Fibroblast of skin of scalp (primary cell): ENCODE measurements at places on chromosomes 3 and 15.

DNA sequence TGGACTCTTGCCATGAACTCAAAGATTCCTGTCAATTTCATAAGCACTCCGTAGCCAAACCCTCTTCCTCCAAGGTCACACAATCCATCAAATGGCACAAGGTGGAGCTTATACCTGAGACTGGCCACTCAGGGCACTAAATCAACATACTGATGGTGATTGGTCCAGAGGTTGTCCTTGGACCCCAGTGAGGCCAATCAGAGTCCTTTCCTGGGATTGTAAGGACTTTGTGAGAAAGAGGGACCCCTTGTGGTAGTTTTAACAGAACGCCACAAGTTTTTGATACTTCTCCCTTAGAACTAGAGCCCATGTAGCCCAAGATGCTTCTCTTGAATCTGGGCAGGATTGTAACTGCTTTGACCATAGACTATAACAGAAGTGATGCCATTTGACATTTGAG lies 44.4 kb upstream of the LARS2 start:
- DNase-seq = no peak

GRCh38 chr3:33144433-33144832 lies 30.6 kb downstream of the CRTAP start:
- DNase-seq = no peak

DNA sequence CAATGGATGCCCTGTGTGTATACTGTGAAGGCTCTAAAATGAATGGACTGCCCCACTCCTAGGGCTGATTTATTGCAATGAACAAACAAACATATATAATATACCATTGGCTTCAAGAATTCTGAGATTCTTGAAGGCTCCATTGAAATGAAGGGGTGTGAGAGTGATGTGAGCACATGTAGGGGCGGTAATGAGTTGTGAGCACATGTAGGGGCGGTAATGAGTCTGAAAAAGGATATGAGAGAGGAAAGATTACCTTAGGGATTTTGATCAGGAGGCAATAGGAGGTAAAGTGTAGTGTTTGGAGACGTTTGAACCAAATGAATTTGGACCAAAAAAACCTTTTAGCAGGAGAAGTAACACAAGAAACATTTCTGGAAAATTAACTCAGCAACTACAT lies 3.7 kb downstream of the FAM162A start:
- DNase-seq = no peak

GRCh38 chr15:22866079-22866478 lies 27.6 kb downstream of the NIPA2 start:
- DNase-seq = peak; percentile 5

- peak; percentile 88 for DNase-seq
Measured at GRCh38 chr15:49863431-49864224, 242.8 kb downstream of the DTWD1 start.

- DNase-seq = no peak
Measured at GRCh38 chr15:96088650-96089049, 241.8 kb upstream of the NR2F2 start.

DNA sequence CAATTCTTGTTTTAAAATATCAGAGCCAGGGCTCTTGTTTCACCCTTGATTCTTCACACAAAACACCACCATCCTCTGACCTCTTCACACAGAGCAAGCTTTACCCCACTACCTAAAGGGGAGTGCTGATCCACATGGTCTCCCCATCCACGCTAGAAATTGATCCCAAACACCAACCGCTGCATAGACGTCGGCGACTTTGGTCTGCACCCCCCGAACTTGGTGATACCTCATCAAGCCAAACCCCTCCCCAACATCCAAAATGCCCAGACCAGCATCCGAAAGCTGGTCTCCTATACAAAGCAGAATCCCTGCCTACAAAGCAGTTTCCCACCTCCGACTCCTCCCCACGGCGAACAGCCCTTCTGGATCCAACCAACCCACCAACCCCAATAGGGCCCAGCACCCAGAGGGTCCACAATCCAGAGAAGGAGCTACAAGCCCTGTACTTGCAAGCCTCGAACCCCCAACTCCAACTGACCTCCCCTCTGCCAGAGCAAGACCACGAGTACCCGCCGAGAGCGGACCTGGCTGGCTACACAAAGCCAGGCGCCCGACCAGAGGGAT lies 25.8 kb upstream of the MTHFS start:
- DNase-seq = no peak

- DNase-seq = no peak
Measured at GRCh38 chr3:64925575-64925974, 237.8 kb upstream of the ADAMTS9 start.

- DNase-seq = peak; percentile 32
Measured at GRCh38 chr3:35664460-35664919, 25.2 kb downstream of the ARPP21 start.

GRCh38 chr3:12100784-12101183 lies 57.9 kb downstream of the TIMP4 start:
- no peak for DNase-seq

DNA sequence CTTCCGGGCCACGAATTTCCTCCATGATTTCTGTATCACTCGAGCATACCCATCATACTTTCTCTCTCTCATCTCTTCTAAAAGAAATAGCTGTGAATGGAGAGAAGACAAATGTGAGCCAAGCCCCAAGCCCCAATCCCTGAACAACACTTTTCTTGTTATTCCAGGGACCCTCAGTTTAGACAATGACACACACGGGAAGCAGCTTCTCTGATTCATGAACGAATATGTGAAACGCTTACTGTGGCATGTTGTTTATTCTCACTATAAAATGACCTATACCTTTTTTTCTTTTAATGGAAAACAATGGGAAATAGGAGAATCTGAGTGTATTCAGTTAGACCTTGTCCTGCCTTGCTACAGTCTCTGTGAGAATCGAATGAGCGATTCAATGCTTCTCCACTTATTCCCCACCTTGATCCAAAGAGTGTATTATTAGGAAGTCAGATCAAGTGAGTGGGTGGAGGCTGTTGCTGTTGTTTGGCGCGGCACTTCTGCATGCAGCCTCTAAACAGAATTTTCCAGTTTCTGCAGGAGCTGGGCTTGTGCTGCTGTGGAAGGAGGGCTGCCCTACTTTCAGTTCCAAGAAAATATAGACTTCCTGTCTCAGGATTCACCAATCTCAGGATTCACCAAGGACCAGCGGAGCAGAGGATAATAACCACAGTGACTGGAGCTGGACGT lies 32.4 kb upstream of the LDHAL6B start:
- DNase-seq = no peak

DNA sequence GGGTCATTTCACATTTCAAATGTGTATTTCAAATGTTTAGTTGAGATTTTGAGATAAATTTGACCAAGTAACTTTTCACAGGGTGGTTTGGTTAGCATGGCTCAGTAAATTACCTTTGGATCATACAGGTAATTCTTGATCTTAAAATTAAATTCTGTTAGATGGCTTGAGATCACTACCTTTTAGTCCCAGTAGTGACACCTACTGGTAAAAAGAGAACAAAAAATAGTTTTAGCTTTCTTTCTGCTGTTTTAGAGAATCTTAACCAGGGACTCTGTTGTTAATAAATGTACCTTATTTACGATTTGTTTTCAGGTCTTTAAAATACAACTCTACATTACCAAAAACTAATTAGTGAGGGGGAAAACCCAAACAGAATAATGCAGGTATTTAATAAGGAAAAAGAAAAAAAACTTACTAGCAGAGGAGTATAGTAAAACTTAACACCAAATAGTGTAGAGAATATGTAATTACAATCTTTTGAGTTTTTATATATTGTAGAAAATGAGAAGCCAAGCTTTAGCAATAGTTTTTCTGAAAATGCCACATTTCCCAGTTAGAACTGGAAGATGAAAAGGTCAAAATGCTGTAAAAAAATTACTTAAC lies 620.3 kb upstream of the AGTR1 start:
- DNase-seq = peak; percentile 29

DNA sequence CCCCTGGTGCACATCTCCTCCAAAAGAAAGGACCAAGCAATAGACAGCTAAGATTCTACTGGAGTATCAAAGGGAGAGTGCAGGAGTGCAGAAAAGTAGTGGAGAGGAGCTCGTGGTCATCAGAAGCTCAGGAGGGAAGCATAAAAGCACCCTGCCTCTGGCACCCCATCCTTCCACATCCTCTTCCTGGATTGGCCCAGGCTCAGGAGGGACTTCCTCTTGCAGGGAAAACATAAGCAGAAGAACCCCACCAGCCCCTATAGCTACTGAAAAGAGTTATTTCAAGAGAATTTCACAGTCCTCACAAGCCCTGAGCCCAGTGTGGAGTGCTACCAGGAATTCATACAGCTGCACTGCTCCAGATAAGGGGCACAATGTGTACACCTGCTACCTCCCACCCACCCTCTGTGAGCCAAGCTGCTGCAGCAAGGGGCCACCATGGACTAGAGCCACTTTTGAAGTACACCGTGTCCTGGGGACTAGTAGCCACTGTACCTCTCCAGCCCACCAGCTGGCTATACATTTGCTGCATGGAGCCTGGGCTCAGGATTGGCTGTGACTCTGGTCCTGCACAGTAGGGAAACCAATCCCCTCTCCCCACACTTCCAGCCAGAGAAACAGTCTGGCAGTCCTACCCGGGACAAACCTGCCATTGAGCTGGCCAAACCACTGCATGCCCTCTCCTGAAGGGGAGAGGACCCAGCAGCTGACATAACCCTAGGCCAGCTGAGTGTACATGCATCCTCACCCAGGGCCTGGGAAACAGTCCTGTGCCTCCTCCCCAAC lies 43.0 kb downstream of the CD200R1 start:
- no peak for DNase-seq

DNA sequence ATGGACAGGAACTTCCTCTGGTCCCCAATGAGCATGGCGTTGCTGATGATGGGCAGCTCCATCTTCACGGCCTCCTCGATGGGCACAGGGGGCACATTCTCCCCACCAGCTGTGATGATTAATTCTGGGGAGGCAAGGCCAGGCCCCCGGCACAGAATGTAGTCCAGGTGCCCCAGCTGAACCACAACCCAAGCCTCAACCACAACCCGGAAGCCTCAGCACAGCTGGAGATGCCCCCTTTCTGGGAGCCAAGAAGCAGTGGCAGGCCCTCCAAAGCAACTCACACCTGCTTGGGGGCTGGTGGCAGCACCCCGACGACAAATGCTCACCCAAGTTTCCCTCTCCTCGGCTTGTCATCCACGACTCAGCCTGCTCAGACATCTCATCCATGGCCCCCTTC lies 25.2 kb downstream of the IDH3A start:
- no peak for DNase-seq

DNA sequence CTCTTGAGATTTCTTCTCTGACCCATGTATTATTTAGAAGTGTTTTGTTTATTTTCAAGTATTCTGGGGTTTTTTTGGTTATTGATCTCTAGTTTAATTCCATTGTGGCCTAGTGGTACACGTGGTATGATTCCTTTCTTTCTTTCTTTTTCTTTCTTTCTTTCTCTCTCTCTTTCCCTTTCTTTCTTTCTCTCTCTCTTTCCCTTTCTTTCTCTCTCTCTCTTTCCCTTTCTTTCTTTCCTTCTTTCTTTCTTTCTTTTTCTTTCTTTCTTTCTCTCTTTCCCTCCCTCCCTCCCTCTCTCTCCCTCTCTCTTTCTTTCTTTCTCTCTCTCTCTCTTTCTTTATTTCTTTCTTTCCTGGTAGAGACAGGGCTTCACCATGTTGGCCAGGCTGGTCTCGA lies 85.7 kb upstream of the UBE2E1 start:
- DNase-seq = no peak

- peak; percentile 93 for DNase-seq
Measured at GRCh38 chr3:197456261-197457091, 99.3 kb downstream of the BDH1 start.

- no peak for DNase-seq
Measured at GRCh38 chr3:176490357-176490756, 706.9 kb downstream of the TBL1XR1 start.

DNA sequence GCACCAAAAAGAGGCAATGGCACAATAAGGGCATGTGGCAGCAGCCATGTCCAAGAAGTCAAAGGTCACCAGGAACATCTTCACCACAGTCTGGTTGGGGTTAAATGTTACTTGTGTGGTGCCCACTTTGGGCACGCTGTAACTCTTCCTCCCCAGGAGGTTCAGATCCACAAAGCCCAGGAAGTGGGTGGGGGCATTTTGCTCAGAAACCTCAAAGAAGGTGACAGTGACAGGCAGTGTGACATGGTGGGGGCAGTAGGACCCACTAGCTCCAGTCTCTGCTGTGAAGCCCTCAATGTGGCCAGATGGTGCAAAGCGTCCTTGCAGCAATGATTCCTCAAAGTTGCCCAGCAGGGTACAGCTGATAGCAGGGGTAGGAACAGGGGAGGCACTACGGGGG lies 5.8 kb downstream of the ZNF80 start:
- DNase-seq = no peak

DNA sequence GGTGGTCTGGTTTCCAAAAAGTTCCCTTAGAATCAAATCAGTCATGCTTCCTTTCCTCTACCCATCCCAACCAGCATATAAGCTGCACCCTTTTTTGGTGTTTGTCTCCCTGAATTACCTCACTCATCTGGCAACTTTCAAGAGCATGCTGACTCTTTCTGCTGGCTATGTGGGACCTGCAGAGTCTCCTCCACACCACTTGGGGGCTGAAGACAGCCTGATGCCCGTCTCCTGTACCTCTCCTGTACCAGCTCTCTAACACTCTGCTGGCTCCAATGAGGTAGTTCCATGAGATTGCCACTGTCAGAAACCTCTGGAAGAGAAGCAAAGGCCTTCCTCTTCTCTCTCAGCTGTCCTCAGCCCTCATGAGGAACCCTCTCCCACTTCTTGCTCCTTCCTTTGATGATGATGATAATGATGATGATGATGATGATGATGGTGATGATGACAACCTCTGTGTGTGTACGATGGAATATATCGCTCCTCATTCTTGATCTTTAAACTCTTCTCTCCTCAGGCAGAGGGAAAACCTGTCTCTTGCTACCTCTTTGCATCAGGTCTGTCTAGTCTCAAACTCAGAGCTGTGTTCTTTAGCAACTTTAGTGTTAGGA lies 257.5 kb downstream of the ZNF621 start:
- DNase-seq = no peak

DNA sequence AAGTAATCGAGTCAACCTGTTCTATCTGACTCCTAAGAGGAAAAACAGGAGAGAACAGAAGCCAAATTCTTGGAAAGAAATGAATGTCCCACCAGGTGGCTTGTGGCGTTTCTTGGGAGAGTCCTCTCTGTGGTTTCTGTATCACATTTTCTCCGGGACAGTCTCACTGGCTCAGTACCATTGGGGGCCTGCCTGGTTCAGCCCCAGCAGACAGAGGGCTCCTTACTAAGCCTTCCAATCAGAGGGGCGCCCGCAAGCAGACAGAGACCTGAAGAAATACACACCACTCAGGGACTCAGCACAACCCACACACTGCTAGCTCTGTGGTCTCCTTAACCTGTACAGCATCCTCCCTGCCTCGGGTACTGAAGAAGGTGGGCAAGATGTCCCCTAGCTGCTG lies 302.1 kb downstream of the TLE3 start:
- DNase-seq = no peak

- DNase-seq = no peak
Measured at GRCh38 chr15:67547836-67548235, 5.3 kb downstream of the MAP2K5 start.

DNA sequence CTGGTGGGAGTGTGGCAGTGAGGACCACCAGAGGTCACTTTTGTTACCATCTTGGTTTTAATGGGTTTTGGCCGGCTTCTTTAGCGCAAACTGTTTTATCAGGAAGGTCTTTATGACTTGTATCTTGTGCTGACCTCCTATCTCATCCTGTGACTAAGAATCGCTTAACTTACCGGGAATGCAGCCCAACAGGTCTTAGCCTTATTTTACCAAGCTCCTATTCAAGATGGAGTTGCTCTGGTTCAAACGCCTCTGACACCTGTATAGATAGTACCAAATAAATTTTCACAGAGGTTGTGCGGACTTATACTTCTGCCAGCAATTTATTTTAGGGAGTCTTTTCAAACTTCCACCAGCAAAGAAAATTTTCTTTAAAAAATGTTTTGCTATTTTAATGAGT lies 13.6 kb upstream of the SLCO3A1 start:
- no peak for DNase-seq

GRCh38 chr3:78855190-78855589 lies 912.6 kb downstream of the ROBO1 start:
- DNase-seq = no peak
